ENCODE measurements at places on chromosomes 3 and 15.

DNA sequence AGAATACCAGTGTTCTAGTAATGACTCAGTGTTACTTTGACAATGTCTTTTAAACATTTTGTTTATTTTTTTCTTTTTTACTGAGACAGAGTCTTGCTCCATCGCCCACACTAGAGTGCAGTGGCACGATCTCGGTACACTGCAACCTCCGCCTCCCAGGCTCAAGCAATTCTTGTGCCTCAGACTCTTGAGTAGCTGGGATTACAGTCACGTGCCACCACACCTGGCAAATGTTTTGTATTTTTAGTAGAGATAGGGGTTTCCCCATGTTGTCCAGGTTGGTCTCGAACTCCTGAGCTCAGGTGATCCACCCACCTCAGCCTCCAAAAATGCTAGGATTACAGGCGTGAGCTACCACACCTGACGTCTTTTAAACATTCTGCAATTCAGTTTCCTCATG, 15.7 kb downstream of the AQR start:
- DNase-seq, result no peak

DNA sequence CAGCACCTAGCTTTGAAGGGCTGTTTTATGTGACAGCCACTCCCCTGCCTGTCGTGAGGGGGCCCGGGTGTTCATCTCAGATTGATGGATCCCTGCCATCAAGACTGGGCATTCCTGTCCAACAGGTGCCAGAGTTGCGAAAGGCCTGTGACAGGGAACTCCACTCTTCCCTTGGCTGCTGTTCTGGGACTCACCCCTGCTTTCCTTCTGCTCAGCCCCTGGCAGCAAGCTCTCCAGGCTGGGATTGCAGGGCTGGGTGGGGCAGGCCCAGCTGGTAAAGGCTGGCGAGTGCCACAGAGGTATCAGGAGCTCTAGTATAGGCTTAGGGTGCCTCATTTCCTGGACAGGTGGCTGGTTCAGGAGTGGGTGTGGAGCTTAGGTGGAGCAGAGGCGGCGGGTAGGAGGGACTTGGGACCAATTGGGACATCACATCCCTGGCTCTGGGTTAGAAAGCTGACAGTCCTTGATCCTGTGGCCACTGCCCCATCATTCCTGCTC, at the start of gene PLA2G4B:
Gene PLA2G4B (plus strand): TSS at position 448 of the 498 bp plus-strand sequence. CDS start 67 bp downstream, outside the sequence.
- no peak for DNase-seq

- DNase-seq, result no peak
These were observed 47.1 kb downstream of the MKRN2 start for GRCh38 chr3:12603969-12604368.

DNA sequence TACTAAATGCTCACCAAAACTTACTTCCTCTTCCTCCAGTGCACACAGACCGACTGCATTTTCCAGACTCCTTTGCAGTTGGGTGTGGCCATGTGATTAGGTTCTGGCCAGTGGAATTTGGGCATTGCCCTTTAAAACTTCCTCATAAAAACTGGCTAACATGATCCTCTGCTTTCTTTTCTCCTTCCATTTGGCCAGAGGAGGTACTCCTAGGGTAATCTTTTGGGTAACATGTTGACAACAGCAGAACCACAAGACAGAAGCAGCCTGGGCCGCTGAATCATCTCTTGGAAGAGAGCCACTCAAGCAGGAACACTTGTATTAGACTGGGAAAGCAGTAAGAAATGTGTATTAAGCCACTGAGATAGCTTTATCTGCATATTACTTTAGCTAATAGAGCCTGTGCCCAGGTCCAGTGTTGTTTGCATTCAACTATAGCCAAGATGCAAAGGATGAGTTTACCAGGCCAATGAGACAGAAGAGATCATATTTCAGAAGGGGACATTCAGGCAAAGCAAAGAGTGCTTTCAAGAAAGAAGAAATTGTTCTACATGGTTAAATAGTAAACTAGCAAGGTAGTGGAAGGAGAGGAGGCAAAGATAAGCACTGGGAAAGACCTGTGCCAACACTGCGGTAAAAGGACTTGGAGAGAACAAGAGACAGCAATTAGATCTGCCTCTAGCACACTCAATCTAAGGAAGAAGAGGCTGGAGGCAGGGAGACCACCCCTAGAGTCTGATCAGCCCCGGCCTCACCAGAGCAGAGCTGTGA, 79.8 kb downstream of the PLCH1 start:
- DNase-seq, result no peak

DNA sequence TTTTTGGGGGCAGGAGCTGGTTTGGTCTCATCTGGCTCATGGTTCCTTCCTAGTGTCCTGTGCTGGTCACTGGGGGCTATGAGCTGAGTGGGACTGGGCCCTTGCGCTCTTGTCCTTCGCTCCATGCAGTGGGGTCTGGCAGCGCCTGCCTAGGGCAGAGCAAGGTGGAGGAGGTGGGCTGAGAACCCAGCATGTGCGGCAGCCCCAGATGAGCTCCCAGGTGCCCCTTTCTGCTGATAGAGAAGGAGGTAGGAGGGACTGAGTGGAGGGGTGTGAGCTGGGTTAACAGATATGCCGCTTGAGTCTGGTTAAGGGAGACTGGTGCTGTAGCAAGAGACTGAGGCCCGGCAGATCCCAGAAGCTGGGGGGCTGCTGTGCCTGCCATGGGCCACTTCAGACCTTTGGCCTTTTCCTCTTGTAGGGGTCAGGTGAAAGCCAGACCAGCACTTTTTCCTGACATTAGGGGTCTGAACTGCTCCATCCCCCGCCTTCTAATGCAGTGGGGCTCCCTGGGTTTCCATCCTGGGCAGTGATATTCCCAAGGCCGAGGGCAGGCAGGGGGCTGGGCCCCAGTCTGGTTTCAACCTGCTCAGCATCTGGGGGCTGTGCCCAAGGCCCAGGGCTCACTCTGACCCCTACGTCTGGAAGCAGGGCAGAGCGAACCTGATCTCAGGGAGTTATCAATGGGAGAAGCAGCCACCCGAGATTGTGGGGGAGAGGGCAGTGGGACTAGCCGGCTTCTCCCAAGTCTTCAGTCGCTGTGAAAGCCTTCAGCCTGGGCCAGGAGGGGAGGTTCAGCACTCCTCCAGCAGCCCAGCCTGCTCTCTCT, 62.9 kb upstream of the PRR23C start:
- no peak for DNase-seq

DNA sequence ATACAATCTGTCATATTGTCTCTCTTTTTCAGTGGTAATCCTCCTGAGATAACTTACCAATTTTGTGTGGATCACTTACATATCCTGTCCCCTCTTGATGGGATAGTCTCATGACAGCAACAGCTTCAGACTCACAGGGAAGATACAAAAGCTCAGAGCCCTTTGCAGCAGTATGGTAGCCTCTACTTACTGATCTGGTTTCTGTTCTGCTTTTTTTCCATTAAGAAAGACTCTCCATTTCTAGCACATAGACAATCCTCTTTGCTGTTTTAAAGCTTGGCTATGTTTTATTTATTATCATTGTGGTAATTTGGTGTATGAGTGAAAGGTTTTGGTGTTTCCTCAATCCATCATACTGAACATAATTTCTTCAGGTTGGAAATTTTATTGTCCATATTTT, 25.4 kb upstream of the SOX14 start:
- DNase-seq, result no peak

GRCh38 chr3:172148702-172149565, 109.6 kb downstream of the FNDC3B start:
- DNase-seq, result no peak

All from activated naive CD8-positive, alpha-beta T cell treated with anti-CD3 and anti-CD28 coated beads, Interleukin-2, amount 10 ng/mL, durations not matched to agents 7 days and 5 days (primary cell).